SHP77 treated with DMSO at 0.1 percent for 48 hours (cell line): ENCODE measurements at places on chromosomes 12 and 14.

- no peak for DNase-seq
Observed at GRCh38 chr14:76673261-76673660, 88.0 kb upstream of the VASH1 start.

GRCh38 chr12:50916292-50916691 is 36.1 kb upstream of the HIGD1C start:
- DNase-seq = no peak

- DNase-seq = no peak
Observed at GRCh38 chr12:108602976-108603704, 5.3 kb upstream of the TMEM119 start.

GRCh38 chr12:1127021-1127420 is 136.0 kb downstream of the ERC1 start:
- DNase-seq = no peak

- no peak for DNase-seq
Observed at GRCh38 chr14:20698018-20698329, 9.4 kb downstream of the ANG start.

GRCh38 chr14:69153152-69153872 is 393 bp upstream of the DCAF5 start:
- peak; percentile 82 for DNase-seq

DNA sequence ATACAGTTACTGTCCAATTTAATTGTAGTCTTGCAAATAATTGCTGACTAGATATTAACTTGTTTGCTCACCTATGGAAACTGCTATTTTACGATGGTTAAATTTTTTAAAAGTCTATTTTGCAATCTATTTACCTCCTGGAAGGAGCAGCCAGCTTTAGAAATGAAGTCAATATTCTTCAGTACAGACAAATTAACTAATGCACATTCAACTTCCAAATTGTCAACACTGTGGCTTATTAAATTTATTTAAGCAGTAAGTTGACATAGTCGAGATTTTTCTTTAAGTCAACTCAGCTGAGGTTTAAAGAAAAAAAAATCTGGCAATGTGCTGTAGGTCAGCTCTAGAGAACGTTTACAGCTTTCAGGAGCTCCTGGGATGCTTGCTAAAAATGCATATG is 221.2 kb downstream of the SSPN start:
- no peak for DNase-seq

DNA sequence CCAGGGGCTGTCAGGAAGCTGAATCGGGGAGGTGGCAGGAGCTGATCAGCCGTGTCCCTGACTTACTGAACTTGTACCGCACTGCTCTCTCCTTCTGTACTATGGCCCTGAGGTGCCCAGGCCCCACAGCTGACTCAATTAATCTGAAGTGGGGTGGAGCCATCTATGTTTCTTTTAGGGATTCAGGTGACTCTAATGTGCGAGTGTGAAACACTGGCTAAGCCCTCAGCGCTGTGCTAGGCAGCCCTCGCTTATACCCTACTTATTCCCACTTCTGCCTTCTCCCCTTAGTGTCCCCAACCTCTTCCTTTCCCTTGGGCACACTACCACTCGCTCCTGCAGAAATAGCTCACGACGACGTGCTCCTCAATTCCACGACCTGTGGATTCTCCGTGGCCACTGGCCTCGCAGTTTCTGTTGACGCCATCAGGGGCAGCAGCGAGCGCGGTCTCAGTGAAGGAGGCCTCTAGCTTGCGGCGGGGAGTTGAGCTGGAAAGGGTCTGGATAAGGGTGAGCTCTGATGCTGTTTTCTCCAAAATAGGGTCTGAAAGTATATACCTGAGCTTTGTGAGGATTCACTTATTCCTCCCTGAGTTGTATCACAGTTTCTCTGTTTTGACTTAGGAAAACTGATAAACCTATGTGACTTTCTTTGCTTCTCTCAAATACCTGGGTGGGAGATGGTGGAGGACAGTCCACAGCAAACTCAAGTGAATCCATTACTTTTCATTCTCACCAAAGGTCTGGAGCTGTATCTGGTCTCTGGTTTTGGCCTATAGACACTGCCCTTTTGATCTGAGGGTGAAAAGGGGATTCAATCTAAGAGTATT is 167.6 kb downstream of the SLC41A2 start:
- DNase-seq = no peak

- no peak for DNase-seq
Observed at GRCh38 chr12:19121449-19122018, 8.0 kb upstream of the PLEKHA5 start.

GRCh38 chr14:77709412-77709811 is 1.5 kb downstream of the SLIRP start:
- DNase-seq = no peak

- no peak for DNase-seq
Observed at GRCh38 chr12:29032446-29032845, 116.6 kb upstream of the FAR2 start.

- DNase-seq = peak; percentile 77
Observed at GRCh38 chr14:33475623-33476022, 475.3 kb downstream of the EGLN3 start.

DNA sequence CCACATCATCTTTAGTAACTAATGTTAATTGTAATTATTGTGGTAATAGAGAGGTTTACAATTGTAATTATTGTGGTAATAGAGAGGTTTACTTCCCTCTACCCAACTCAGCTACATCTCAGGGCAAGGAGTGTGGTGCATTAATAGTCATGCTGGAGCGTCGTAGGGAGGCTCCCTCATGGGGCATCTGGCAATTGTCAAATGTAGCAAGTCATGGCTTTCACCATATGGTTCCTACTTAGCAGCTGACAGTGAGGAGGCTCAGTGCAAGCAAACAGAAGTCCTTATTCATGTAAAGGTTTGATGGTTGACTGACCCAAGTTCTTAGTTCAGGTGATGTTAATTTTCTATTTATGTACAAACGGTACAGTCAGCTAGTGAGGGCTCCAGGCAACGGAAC is 1012.0 kb downstream of the FLRT2 start:
- DNase-seq = no peak

- no peak for DNase-seq
Observed at GRCh38 chr14:69671365-69672030, 60.1 kb downstream of the SUSD6 start.

- DNase-seq = no peak
Observed at GRCh38 chr14:36826614-36827013, 165.0 kb downstream of the PAX9 start.

GRCh38 chr14:21039585-21040369 is 2.4 kb upstream of the RNASE7 start:
- peak; percentile 77 for DNase-seq

DNA sequence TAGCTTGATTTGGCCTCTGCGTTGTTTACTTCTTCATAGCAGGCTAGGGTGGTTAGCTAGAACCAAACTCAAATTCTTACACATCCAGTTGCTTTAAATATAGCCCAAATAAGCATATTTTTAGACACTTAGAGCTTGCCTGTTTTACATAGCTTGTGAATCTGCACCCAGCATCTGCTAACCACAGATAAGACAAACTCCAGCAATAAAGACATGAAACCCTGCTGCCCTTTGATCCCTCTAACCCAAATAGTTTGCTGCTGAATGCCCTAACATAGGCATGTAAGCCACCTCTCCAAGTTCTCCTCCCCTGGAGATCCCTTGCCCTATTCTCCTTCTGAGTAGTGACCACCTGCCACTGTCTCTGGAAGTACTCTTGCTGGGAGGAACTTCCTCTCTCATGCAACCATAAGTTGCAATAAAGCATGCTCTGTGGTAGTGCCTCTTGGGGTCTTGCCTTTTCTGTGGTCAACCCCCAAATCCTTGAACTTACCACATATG is 185.6 kb downstream of the TMEM117 start:
- no peak for DNase-seq

DNA sequence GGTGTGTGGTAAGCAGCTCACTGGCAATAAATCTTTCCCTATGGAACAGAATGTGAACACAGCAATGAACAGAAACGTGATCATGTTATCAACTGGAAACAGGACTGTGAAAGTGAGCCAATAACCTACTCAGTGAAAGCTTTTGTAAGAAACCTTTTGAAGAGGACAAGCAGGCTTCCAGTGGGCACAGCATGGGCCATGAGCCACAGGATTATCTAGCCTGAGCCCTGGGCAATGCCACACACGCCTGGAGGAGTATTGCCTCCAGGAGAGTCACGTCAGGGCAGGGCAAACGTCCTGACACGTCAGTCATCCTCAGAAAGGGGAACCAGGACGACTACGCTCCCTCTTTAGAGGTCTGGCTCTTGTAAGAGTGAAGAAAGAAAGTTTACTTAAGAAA is 32.3 kb downstream of the NRDE2 start:
- no peak for DNase-seq

DNA sequence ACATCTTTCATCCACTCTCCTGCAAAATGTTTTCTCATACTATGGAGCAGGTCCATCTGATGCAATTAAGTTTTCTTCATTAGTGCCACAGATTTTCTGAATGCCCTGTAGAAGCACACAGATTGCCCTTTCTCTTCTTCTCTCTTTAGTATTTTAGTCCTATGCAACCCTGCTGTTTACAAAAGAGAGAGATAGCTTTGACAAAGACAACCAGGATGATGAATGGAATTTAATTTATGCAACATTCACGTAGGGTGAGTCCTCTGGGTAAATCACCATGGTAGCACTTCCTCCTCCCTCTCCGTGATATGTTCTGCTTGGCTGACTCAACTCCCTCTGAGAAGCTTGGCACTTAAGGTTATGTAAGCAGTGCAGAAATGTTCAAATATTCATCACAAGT is 400.9 kb upstream of the PDE3A start:
- DNase-seq = peak; percentile 20

GRCh38 chr12:95205016-95205624 is 12.1 kb downstream of the FGD6 start:
- no peak for DNase-seq

DNA sequence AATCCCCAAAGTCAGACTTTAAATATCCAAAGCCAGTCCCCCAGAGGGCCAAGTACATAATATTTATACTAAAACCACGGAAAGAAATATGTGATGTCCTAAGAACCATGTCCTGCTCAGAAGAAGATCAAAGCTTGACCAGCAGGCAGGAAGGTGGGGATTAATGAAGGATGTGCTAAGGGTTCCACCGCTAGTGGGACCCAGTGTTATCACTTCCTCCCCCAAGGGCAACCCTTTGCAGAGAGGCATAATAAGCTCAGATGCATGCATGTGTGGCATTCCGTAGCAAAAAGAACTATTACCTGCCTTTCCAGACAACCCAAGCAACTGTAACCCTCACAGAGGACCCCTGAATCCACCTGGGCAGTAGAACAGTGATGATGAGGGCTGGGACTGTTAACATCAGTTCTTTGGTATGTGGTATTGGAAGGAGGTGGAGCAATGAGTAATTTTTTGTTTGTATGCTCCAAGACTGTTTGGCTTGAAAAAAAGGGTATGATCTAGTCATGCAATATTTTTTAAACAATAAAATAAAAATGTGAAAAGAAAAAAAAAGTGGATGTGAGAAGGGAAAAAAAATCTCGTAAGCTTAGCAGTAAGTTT is 71.7 kb upstream of the ETV6 start:
- DNase-seq = no peak

DNA sequence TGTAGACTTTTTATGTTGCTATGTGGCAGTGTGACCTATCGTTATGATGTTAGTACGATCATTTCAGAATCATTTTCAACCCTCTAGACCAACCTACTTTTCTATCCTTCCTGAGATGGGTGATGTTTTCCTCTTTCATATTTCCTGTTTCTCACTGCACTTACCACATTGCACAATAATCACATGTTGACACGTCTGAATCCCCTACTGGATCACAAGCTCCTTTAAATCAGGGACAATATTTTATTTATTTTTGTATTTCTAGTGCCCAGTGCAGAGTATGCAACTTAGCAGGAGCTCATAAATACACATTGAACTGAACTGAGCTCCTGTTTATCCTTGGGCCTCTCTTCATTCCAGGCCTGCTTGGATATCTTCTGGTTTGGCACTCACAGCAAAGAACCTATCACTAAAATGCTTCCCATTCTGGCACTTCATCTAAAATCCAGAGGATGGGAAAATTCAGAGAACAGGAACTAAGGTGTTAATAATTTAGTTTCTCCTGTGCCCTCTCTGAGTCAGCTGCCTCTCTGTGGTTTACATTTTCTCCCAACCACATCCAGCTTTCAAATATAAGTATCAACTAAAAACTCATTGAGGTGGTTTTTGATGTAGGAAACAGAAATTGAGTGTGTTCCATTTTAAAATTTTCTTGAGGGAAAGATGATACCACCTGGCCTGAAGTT is 69.4 kb upstream of the DYRK2 start:
- DNase-seq = no peak

GRCh38 chr14:61480704-61481285 is 159.4 kb downstream of the PRKCH start:
- DNase-seq = no peak

- DNase-seq = no peak
Observed at GRCh38 chr14:100103250-100104005, 38.2 kb downstream of the EVL start.

- no peak for DNase-seq
Observed at GRCh38 chr14:68964300-68965093, 14.6 kb downstream of the ACTN1 start.

GRCh38 chr12:123057513-123058265 is 77.2 kb downstream of the ARL6IP4 start:
- no peak for DNase-seq

- peak; percentile 63 for DNase-seq
Observed at GRCh38 chr12:113697651-113698509, 226.2 kb upstream of the LHX5 start.

DNA sequence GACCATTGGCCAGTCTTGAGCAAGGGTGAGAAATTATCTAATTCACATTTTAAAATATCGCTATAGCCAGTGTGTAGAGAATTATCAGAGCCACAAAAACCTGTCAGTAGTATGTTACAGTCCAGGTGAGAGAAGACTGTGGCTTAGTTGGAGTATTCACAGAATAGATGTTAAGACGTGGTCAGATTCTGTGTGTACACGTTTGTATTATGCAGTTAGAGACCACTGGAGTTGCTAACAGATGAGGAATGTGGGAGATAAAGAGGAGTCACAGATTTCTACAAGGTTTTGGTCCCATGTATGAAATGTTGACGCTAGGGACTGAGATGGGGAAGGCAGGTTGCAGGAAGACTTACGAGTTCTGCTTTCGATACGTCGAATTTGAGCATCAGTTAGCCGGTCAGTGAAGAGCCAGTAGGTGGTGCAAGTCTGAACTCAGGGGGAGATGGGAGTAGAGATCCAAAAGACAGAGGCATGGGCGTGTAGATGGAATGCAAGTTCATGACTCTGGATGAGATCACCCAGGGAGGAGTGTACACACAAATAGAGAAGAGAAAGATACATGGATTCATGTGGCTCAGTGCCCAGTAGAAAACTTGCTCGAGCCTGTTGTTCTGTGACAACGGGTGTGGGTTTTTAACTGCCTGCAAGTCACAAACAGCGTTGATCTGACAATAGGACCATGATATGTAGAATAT is 114.8 kb upstream of the FLRT2 start:
- peak; percentile 37 for DNase-seq

GRCh38 chr12:49541140-49541861 is 2.5 kb downstream of the KCNH3 start:
- DNase-seq = no peak
